ENCODE measurements at places on chromosomes 2 and 18. TPM values are rescaled to one million over a fixed set of nuclear protein-coding genes. Genes with fewer than 3 reads are reported as not detected.

SCTR gene
- total RNA-seq = not detected

GRCh38 chr2:151878655-151879563 is 50.7 kb upstream of the ARL5A start:
- peak; percentile 71 for DNase-seq

- no peak for DNase-seq
Observed at GRCh38 chr18:46555213-46555612, 101.8 kb downstream of the LOXHD1 start.

NLRC4 gene
- total RNA-seq = not detected

GRCh38 chr2:230586328-230586982 is 126.2 kb upstream of the CAB39 start:
- DNase-seq = no peak

EN1 gene
- total RNA-seq = 2.9 TPM

- peak; percentile 57 for DNase-seq
Observed at GRCh38 chr18:46718501-46719341, 38.1 kb downstream of the ST8SIA5 start.

DNA sequence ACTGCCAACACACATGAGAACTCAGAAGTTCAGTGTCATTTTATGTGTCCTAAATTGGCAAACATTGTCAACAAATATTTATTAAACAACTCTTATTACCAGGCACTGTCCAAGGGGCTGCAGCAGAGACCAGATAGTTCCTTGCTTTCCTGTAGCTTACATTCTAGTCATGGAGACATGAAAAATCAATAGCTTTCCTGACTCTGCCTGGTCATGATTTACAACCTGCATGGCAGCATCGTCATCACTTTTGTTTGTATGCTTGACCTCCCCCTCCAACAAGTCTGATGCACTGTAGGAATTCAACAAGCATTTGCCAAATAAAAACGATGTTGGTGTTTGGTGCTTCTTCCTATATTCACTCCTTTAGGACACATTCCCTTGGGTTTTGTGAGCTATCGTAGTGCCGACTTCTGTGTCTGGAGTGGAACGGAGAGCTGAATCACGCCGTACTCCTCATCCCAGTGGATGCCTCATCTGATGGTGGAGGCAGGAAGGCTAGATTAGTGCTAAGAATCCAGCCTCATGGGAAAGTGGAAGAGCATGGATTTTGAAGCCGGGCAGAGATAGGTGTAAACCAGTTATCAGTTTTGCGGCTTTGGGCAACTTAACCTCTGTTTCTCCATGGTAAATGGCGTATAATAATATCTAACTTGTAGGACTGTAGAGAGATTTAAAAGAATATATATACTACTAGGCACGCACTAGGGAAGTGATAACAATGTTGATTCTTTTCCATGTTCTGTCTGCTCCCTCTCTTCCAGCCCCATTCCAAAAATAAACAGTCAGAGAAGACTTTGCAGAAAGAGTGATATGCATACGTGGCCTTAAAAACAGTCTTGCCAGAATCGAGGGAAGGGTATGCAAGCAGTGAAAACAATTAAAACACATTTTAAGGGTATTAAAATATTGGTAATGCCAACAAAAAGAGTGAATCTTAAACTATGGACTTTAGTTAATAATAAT is 120.5 kb upstream of the ZFP36L2 start:
- no peak for DNase-seq
